RPMI8226 (cell line): ENCODE measurements at places on chromosomes 1 and 21.

- peak; percentile 66 for DNase-seq
Observed at GRCh38 chr21:36589352-36589971, 109.5 kb upstream of the SIM2 start.

GRCh38 chr1:223864084-223864483, 18.3 kb upstream of the TP53BP2 start:
- no peak for DNase-seq

DNA sequence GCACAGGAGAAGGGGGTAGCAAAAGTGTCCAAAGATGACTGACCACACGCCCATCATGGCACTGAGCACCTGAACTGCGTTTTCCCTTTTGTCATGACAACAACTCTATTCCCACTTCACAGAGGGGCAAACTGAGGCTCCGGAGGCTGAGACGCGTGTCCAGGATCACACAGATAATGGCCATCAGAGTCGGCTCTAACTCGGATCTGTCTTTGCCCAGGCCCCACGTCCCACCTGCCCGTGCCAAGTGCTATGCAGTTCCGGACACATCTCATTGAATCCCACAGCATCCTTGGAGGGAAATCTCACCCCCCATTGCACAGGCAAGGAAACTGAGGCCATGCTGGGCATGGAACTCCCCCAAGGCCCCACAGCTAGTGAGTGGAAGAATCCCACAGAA, 62.1 kb downstream of the MATN1 start:
- DNase-seq, result no peak

DNA sequence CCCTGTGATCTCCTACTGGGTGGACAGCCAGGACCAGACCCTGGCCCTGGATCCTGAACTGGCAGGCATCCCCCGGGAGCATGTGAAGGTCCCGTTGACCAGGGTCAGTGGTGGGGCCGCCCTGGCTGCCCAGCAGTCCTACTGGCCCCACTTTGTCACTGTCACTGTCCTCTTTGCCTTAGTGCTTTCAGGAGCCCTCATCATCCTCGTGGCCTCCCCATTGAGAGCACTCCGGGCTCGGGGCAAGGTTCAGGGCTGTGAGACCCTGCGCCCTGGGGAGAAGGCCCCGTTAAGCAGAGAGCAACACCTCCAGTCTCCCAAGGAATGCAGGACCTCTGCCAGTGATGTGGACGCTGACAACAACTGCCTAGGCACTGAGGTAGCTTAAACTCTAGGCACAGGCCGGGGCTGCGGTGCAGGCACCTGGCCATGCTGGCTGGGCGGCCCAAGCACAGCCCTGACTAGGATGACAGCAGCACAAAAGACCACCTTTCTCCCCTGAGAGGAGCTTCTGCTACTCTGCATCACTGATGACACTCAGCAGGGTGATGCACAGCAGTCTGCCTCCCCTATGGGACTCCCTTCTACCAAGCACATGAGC, 17.2 kb upstream of the SLC25A44 start:
- no peak for DNase-seq

DNA sequence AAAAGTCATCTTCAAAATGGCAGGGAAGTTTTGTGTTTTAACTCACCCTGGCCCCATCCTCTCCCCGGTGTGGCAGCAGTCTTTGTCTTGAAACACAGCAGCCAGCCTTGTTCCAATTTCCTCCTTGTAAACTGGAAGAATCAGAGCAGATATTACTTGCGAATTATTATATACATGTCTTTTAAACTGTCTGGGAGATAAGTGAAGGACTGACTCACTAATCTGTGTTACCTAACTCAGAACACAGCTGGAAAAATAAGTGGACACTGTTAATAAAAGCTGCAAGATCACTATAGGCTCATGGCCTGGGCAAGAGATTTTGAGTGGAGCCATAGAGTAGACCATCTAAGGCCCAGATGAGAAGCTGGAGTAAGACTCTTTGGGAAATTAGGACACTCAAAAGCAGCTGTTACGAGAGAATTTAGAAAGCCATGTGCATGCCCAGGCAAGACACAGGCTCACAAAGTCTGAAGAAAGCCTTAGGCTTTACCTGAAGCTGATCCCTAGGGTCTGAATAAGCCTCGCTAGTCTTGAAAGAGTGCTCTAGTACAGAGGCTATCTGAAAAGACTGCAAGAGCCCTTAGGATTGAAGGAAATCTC, 233.0 kb upstream of the RAB4A start:
- DNase-seq, result no peak

GRCh38 chr1:201900476-201900875, 11.8 kb downstream of the SHISA4 start:
- no peak for DNase-seq

- DNase-seq, result no peak
Observed at GRCh38 chr1:5563861-5564577, 428.2 kb downstream of the NPHP4 start.

DNA sequence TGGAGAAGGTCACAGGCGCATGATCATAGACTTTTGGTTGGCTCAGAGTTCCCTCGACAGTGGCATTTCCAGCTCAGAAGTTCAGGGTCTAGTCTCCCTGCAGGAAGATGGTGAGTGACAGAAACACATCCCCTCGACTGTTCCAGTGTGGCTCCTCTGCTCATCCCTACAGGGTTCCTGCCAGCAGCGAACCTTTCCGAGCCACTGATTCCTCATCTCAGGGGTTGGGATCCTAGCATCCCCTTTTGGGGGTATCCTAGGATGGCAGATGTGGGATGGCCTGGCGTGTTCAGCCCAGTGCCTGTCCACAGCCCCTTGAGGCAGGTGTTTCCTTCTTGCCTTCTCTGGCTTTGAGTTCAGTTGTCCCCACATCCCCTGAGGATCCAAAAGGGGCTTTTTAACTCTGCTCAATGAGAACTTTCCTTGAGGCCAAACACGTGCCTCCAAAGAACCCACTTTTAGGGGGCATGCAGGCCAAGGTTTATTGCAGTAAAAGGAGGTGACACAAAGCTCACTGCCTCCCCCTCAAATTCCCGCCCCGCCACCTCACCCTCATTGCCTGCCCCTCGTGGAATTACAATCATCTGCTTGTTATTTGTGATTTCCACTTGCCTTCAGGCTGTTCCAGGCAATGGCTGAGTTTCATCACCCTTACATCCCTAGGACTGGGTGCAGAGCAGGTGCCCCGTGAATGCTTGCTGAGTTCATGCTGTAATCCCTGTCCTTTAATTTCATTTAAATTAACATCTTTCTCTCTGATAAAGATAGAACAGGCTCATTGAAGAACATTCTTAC, 440.7 kb downstream of the CAMTA1 start:
- no peak for DNase-seq

GRCh38 chr1:71533950-71534349, 453.1 kb upstream of the ZRANB2 start:
- DNase-seq, result no peak

DNA sequence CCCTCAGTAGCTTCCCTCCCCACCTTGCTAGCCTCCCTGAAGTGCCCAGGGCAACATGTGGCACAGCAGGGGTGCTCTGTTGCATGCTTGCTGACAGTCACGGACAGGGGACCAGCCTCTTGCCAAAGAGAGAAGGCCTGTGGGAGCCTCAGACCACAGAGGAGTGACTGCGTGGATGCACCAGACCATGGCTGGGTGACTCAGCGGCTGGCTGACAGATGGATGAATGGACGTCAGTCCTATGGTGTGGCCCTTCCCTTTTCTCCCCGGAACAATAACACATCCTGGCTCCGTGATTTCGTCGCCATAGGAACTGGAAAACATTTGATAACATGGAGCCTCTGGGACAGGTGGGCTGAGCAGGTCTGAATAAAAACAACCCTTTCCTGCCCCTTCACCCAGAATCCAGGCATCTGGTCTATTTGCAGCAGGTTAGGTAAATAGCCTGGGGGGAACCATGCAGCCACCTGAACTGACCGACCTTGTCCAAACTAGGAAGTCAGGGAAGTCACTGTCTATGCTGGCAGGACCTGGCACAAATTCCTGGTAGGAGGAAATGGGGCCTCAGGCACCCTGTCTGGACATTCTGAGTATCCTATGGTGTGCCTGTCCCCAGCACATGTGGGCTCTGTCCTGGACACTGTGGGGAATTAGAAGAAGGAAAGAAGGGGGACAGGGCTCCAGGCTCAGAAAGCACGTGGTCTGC, 53.3 kb downstream of the NENF start:
- DNase-seq, result no peak

DNA sequence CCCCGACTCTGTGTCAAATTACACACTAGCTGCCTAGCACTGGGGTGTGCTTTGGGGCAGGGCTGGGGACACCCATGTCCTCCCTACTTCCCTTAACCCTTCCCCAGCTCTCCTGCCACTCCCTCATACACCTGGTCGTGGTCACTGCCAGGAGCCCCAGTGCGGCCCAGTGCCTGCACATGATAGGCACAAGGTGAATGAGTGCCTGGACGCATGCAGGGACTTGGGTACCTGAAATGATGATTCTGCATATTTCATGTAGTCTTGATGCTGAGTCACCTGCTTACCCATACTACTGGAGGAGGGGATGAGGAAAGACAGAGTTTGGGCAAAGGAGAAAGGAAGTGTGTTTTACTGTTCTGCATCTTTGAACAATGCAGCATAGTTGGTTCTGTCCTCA, 1.5 kb upstream of the VANGL2 start:
- DNase-seq, result peak; percentile 58

GRCh38 chr1:212977781-212978645, 27.7 kb downstream of the VASH2 start:
- no peak for DNase-seq

DNA sequence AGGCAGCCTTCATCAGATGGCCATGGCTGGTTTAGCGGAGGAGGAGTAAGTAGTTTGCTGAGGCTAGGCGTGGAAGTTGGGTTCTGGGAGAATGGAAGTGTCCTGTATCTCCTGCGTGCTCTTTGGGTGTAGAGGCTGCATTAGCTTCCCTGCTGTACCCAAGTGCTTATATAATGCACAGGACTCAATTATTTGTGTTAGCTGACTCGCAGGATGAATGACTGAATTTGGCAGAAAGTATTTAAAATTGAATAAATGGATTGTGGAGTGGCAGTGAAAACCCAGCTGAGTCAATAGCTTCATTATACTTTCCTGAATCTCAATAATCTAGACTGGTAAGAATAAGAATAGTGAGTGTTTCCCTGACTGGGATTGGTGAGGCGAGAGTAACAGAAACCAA, 13.8 kb downstream of the DNTTIP2 start:
- no peak for DNase-seq

DNA sequence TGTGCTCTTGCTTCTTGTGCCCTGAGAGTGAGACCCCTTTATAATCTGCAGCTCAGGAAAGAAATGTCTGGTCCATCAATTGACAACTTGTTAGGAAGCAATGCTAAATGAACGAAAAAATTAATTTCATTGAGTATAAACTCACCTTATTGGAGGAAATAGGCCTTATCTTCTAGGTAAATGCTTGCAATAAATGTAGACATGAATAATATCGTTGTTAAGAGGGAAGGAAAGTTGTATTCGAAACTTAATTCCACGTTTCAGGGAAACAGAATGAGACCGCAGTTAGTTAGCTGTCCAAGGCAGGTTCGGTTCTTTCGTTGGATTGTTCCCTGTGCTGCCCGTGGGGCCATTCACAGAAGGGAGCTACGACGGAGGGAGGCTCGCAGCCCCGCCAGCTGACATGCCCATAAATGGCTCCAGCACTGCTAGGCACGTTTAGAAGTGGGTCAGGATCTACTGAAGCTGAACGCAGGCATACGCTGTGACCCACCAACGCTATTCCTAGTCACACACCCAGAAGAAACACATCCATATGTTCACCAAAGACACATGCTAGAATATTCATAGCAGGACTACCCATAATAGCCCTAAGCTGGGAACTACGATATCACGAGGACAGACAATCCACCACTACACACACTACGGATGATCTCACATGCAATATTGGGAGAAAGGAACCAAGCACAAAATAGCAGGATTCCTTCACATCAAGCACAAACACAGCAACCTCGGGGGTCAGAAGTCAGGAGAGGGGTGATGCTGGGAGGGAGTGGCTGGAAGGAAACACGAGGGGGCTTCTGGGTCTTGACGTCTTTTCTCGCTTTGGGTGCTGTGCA, 56.2 kb upstream of the LBR start:
- DNase-seq, result no peak

- DNase-seq, result no peak
Observed at GRCh38 chr1:118186026-118186425, 998 bp upstream of the SPAG17 start.

GRCh38 chr1:91870322-91870721, 15.6 kb downstream of the TGFBR3 start:
- no peak for DNase-seq

DNA sequence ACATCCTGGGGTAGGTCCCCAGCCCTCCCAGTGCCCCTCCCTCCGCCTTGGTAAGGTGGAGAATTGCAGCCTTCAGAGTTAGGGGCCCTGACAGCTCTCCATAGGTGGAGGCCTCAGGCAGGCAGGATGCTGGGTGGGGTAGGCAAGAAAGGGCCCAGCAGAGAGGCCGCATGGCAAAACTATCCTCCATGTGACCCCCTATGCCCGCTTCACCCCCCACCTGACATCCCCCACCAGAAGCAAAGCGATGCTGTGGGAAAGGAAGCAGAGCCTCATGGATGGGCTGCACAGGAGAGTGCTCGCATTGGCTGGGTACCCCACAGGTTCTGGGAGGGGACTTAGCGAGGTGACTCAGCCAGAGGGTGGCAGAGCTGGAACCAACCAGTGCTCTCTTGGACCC, 1.6 kb downstream of the S100A9 start:
- no peak for DNase-seq

GRCh38 chr1:85683292-85684025, 24.8 kb downstream of the ZNHIT6 start:
- no peak for DNase-seq

- no peak for DNase-seq
Observed at GRCh38 chr1:42479621-42480020, 16.5 kb downstream of the CCDC30 start.

DNA sequence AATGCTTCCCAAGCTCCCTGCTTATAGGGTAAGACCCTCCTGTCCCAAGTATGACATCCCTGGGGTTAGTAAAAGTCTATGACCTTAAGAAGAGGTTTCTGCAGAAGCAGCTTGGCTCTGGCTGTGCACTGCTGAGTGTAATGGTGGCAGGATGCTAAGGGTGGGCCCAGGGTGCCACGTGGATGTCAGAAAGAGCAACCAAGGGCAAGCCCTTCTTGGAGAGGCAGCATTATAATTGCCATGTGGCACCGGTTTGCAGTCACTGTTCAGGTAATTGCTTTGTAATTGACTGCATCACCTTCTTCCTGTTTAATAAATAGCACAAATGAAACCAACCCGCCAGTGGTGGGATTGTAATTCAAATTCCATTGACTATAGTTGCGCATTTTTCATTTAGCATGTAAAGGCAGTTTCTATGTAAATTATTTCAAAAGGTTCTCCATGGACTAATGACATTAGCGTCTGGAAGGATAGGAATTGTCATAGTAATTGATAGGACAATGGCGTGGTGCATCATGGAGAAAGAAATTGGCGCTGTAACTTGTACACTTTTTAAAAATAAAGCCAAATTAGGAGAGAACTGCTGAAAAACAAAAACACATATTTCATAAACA, 490.6 kb upstream of the VAMP3 start:
- no peak for DNase-seq
